Erythroblast (primary cell): ENCODE measurements at places on chromosomes 16 and 17.

GRCh38 chr17:66330646-66331037 lies 28.2 kb downstream of the PRKCA start:
- no peak for DNase-seq

DNA sequence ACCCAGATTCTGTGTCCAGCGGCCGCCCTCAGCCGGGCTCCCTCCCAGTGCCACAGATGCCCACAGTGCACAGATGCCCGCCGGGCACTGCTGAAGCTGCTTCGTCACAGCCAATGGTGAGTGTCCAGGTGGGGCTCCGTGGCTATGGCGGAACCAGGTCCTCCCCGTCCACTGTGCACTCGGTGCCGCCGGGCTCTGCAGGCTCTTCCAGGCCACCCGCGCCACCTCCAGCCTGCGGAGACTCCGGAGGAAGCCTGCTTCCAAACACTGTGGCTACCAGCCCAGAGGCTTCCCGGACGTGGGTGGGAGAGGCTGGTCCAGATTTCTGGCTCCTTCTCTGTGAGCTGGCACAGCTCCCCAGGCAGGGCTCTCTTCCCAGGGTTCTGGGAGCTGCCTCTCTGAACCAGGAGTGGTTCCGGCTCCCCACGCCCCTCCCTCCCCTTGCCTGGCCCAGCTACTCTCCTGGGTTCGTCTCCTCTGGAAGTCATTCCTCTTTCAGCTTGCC lies 2.8 kb upstream of the PYCR1 start:
- no peak for DNase-seq

DNA sequence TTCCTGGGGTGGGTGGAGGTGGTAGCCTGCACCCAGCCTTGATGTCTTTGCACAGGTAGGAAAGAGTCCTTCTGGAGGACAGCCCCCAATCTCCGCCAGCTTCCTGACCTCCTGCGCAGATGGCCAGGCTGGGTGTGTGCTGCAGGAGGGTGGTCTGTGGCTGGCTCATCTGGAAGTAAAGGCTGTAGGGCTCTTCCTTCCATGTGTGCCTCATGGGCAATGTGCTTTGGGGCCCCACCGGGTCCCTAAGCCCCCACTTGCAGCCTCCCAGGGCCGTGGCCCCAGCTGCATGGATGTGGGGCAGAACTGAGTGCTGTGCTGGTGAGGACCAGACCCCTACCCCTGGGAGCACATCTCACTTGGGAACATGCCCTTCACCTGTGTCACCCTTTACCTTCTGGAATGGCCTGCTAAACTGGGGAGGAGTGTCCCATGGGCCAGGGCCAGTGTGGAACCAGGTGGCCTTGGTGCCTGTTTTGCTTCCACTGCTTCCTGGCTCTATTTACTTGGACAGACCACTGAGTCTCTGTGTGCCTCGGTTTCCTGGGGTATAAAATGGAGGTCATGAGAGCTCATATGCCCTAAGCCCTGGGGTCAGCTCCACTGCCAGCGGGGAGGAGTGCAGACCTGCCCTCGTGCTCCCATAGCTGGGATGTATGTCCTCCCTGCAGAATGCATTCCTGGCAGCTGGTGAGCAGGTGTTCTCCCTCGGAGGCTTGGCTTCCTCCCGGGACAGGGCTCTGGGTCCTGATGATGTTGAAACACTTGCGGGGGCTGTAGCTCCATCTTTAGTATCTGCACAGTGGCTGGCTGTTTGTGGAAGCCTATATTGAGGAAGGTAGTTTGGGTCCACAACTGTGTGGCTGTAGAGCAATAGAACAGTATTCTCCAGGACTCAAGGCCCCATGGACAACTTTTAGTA lies 18.0 kb downstream of the MPRIP start:
- no peak for DNase-seq

DNA sequence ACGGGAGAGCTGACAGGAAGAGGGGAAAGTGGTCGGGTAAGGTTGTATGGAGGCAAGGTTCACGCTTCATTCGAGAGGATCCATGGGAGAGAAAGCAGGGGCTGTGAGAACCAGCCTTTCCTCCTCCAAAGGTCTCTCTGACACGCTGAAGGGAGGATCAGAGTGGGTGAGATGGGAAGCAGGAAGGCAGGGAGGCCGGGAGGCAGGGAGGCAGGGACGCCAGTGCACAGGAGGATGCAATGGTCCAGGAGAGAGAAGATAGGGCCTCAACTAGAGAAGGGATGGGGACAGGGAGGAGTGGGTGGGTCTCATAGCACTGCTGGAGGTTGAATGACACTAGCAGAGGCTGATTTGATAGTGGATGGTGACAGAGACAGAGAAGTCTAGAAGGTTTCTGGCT lies 54.1 kb downstream of the PIMREG start:
- no peak for DNase-seq

- no peak for DNase-seq
These were observed 10.4 kb upstream of the FAM20A start for GRCh38 chr17:68611353-68612208.
